LHCN-M2 (cell line): ENCODE measurements at places on chromosomes 2 and 18. TPM values are rescaled to one million over a fixed set of nuclear protein-coding genes. Genes with fewer than 3 reads are reported as not detected.
A peak's percentile ranks its signal among the peaks of the same experiment; 100 is the strongest.

The CREG2 gene
- total RNA-seq = 1.8 and 2.4 TPM in 2 replicates

The NETO1 gene
- total RNA-seq = not detected in 2 replicates

The PTPRN gene
- 1.5 and 2.8 TPM in 2 replicates for total RNA-seq

The MYCN gene
- not detected in 2 replicates for total RNA-seq

The RNF152 gene
- total RNA-seq = 0.51 and 0.63 TPM in 2 replicates

The LRPPRC gene
- 62.1 and 71.7 TPM in 2 replicates for total RNA-seq

The CSRNP3 gene
- total RNA-seq = 1.2 and 1.4 TPM in 2 replicates

The OTOS gene
- total RNA-seq = not detected in 2 replicates

The AGXT gene
- total RNA-seq = not detected in 2 replicates

DNA sequence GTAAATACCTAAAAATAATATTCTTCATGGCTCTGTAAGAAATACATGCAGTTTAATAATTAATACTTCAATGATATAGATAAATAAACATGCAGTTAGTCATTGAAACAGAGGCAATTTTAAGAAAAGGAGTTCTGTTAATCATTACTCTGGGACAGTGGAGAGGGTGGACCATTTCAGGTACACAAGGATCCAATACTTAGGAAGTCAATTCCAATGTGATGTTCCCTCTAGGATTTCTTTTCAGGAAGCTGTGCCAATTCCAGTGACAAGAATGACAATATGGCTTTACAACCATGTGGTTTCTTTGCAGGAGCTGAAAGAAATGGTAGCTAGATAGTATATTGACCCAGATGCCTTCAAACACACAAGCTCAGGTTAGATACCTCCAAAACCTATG is 175.8 kb upstream of the NETO1 start:
- DNase-seq = no peak

GRCh38 chr18:31592506-31593157 is 955 bp downstream of the TTR start:
- no peak for DNase-seq

- no peak for DNase-seq
Measured at GRCh38 chr2:170745305-170745704, 24.9 kb upstream of the ERICH2 start.

- no peak for DNase-seq
Measured at GRCh38 chr18:26911840-26912239, 46.3 kb upstream of the AQP4 start.

DNA sequence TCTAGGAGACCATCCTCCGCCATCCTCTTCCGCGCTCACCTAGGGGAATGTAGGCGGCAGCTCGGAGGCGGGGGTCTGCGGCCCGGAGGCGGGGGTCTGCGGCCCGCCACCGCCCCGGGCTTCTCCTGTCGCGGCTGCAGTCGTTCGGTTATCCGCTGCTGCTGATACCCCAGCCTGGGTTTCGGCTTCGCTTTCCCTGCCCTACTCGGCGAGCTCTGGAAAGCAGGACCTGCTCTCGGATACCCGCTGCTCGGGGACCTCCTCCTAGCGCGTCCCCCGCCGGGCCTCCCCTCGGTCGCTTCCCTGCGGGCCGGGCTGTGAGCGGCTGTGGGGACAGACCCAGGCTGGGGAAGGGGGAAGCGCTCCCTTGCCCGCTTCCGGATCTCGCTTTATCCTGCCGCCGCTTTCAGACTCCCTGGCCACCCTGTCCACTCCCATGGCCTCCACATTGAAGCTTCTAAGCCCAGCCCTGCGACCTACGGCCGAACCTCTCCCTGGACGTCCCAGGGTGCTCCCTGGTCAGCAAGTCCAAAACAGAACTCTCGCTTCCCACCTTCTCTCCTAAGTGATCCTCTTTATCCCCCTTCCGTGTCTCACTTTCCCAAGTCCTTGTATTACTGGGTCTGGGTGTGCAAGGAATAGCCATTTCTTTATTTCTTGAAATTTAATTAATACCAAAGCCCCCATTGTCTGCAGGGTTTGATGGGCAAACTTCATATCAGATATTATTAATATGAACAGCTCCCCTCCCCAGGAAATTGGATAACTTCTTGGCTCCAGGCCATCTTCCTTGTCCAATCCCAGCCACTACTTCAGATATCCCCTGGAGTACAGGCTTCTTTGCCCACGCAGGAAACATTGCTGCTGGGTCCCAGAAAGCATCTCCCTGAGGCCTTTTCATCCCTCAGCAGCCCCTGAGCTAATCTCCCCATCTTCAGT is 769 bp downstream of the FKBP1B start:
- DNase-seq = no peak

- peak; percentile 74 for DNase-seq
Measured at GRCh38 chr2:54499661-54500060, 43.5 kb downstream of the SPTBN1 start.

GRCh38 chr2:207463433-207463832 is 66.3 kb upstream of the CREB1 start:
- DNase-seq = no peak

- DNase-seq = no peak
Measured at GRCh38 chr18:32542221-32542798, 71.6 kb upstream of the GAREM1 start.

- peak; percentile 70 for DNase-seq
Measured at GRCh38 chr2:191051825-191052778, 38.1 kb upstream of the STAT1 start.

DNA sequence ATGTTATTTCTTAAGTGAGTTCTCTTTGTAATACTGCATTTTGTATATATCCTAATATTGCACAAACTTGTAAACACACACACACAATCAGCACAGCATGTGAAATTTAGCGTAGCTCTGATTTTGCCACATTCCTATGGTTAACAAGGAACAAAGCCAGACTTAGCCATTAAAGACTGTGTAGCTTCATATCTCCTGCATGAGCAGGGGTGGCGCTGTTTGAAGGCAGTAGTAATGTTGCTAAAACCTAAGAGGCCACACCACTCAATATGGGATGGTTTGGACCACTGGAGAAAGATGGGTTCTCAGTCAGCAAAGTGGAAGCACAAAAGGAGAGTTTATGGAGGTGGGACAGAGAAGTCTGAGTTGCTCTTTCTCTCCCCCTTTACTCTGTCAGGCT is 61.1 kb upstream of the RND3 start:
- DNase-seq = peak; percentile 38

DNA sequence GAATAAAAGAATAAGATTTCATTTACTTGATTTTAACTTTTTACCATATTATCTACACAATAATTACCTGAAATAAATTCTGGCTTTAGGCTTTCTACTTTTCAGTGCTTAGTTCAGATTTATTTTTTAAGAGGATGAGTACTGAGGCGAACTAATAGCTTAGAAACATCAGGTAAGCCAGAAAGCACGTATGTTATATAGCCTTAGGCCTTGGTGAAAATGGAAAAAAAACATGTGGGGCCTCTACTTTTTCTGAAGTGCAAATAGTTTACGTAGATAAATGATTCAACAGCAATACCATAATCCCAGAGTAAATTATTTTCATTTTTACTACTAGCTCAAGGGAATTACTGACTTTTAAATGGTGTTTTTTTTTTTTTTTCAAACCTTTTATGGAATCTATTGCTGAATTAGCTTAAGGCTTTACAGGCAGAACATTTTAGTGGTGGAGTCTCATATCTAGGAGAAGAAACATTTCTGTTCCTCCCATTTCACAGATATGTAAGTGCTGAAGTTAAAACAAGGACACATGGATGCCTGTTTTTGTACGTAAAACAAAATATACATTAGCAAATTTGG is 6.2 kb downstream of the CPS1 start:
- DNase-seq = no peak

- DNase-seq = no peak
Measured at GRCh38 chr2:238774071-238774470, 73.8 kb upstream of the TWIST2 start.

DNA sequence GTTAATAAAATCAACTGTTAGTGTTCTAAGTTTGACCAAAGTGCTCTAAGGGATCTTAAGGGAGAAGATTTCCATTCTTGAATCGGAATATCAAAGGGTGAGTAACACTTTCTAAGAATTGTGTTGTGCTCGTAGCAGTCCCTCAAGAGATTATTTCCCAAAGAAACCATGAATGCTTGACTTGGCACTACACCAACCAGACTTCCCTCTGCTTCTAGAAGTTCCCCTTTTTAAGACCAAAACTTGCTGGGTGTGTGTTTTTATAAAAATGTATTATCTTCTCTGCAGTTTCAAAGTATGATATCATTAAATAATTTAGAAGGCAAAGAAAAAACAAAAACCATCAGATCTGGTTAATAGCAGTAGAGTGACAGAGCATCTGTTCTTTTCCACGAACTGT is 522.0 kb upstream of the FAM98A start:
- DNase-seq = no peak

GRCh38 chr18:12747530-12748315 is 44.9 kb downstream of the PSMG2 start:
- peak; percentile 70 for DNase-seq

GRCh38 chr2:9422321-9423099 is 818 bp downstream of the ITGB1BP1 start:
- peak; percentile 46 for DNase-seq

- DNase-seq = no peak
Measured at GRCh38 chr2:45781464-45781811, 130.0 kb downstream of the PRKCE start.

- no peak for DNase-seq
Measured at GRCh38 chr2:159012142-159012541, 43.7 kb downstream of the TANC1 start.

DNA sequence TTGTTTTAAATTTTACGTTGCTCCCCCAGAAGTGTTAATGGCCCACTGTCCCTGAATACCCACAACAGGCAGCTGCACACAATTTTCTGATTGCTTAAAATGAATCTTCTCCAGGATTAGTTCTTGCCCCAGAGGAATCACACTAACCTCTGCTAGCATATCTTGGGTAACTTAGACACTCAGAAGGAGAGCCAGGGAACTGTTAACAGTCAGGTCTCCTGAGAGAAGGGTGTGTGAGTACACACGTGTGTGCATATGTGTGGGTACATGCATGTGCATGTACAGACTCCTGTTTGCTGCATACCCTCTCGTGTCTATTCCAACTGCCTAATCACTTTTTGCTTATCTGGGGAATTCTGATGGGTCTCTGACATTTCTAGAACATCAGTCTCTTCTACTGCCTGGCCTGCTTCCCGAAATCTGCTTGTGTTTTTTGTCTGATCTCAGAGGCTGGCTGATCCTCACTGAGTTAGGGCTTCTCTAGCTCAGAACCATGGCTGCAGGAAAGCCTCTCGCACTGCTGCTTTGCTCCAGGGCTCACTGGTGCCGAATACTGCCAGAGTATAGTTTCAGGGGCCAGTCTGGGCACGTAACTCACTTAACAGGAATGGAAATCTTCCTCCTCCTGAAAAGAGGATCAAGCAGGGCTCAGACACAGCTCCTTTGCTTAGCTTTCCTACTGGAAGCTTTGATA is 62.8 kb downstream of the PRELID3A start:
- no peak for DNase-seq
